ENCODE measurements at places on chromosomes 7 and 10. TPM values are rescaled to one million over a fixed set of nuclear protein-coding genes. Genes with fewer than 3 reads are reported as not detected.

- peaks cover 44% of the 10 kb centered on the region for H3K27me3 ChIP-seq
- peaks cover 5% of the 10 kb centered on the region for H3K4me1 ChIP-seq
- no peak for DNase-seq
- no peak overlapping the region for H3K4me3 ChIP-seq
- H3K36me3 ChIP-seq: no peaks in the 10 kb centered on the region
Measured at GRCh38 chr7:130276796-130277762, 10.4 kb downstream of the CPA2 start.

DNA sequence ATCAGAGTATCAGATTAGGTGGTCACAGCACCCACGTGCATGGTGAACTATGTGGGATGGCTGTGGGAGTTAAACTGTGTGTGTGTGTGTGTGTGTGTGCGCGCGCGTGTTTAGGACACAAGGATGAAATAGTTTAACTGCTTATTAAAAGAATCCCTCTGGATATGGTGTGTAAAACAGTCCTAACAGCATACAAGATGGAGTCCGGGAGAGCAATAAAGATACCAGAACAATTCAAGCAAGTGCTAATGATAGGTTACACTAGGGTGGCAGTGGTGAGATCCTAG lies 202.2 kb downstream of the IPMK start:
- no peak for DNase-seq
- peaks cover 19% of the 10 kb centered on the region for H3K27me3 ChIP-seq
- H3K4me1 ChIP-seq: no peaks in the 10 kb centered on the region
- H3K27ac ChIP-seq: no peak overlapping the region
- no peak overlapping the region for H3K4me3 ChIP-seq

DNA sequence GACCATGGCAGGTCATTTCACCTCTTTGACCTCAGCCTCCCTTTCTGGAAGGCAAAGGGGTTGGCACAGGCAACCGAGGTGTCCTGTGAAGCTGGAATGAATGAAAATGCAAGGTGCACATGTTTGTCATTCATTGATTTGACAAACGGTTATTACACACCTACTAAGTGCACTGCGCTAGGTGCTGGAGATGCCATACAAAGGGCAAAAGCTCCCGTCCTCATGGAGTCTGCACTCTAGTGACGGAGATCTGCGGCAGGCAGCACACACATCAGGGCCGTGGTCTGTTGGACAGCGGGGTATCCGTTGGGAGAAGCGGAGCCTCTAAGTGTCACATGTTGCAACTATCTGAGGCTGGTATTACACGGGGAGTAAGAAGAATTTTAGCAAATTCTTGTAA lies 44.2 kb downstream of the PRF1 start:
- no peak overlapping the region for H3K27ac ChIP-seq
- no peaks in the 10 kb centered on the region for H3K36me3 ChIP-seq
- no peak overlapping the region for H3K4me3 ChIP-seq
- no peak for DNase-seq

ICA1 gene
- 0.22 TPM for polyA plus RNA-seq

- no peaks in the 10 kb centered on the region for H3K36me3 ChIP-seq
- H3K4me3 ChIP-seq: no peak overlapping the region
- H3K27me3 ChIP-seq: no peaks in the 10 kb centered on the region
- DNase-seq: no peak
Measured at GRCh38 chr7:132386201-132386681, 190.0 kb downstream of the PLXNA4 start.

GRCh38 chr10:82278401-82279182 lies 403.6 kb downstream of the NRG3 start:
- no peak overlapping the region for H3K4me3 ChIP-seq
- H3K27me3 ChIP-seq: no peaks in the 10 kb centered on the region

- no peaks in the 10 kb centered on the region for H3K36me3 ChIP-seq
- no peaks in the 10 kb centered on the region for H3K27me3 ChIP-seq
- H3K27ac ChIP-seq: no peak overlapping the region
- no peaks in the 10 kb centered on the region for H3K4me1 ChIP-seq
- DNase-seq: no peak
- H3K4me3 ChIP-seq: no peak overlapping the region
Measured at GRCh38 chr7:44158096-44158872, 17.2 kb upstream of the MYL7 start.

DNA sequence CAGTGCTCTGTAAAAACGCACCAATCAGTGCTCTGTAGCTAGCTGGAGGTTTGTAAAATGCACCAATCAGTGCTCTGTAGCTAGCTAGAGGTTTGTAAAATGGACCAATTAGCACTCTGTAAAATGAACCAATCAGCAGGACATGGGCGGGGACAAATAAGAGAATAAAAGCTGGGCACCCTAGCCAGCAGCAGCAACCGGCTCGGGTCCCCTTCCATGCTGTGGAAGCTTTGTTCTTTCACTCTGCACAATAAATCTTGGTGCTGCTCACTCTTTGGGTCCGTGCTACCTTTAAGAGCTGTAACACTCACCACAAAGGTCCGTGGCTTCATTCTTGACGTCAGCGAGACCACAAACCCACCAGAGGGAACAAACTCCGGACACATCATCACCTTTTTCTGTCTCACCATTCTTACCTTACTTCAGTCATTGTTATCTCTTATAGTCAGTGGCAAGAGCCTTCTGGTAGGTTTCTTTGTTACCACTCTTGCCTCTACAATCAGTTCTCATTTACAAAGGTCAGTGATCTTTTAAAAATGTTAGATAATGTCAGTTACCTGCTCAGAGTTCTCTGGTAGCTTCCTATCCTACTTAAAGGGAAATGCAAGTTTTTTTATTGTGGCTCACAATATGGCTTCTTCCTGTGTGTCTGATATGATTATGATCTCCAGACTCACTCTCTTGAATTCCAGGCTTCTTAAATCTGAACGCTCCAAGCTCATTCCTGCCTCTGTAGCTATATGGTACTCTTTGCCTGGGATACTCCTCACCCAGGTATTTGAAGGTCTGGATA lies 4.5 kb downstream of the STAM start:
- peak; percentile 27 for DNase-seq
- peaks cover 53% of the 10 kb centered on the region for H3K4me1 ChIP-seq
- H3K4me3 ChIP-seq: no peak overlapping the region
- H3K27ac ChIP-seq: no peak overlapping the region
- H3K36me3 ChIP-seq: peaks cover 26% of the 10 kb centered on the region

DNA sequence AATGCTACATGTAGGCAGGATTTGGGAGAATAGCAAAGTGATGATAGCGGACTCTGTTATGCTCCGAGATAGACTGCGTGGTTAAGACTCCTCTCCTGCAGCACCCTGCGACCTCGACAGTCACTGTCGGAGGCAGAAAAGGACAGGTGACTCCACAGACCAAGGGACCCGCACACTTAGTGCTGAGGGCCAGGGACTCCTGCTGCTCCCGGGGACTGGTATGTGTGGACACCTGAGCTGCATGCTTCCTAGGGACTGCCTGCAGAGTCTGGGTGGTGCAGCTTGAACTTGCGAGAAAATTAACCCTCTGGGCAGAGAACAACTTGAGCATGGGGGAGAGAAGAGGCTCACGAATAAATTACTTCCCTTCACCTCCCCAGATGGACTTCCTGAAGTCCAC lies 407.1 kb upstream of the PFKP start:
- no peak overlapping the region for H3K4me3 ChIP-seq
- H3K27ac ChIP-seq: no peak overlapping the region
- peaks cover 9% of the 10 kb centered on the region for H3K27me3 ChIP-seq
- H3K36me3 ChIP-seq: no peaks in the 10 kb centered on the region

C10orf143 gene
- 22.6 TPM for polyA plus RNA-seq

GRCh38 chr10:34247560-34247959 lies 567.5 kb downstream of the PARD3 start:
- no peak overlapping the region for H3K4me3 ChIP-seq
- no peaks in the 10 kb centered on the region for H3K4me1 ChIP-seq
- no peak overlapping the region for H3K27ac ChIP-seq
- no peak for DNase-seq
- no peaks in the 10 kb centered on the region for H3K36me3 ChIP-seq
- H3K27me3 ChIP-seq: no peaks in the 10 kb centered on the region

DNA sequence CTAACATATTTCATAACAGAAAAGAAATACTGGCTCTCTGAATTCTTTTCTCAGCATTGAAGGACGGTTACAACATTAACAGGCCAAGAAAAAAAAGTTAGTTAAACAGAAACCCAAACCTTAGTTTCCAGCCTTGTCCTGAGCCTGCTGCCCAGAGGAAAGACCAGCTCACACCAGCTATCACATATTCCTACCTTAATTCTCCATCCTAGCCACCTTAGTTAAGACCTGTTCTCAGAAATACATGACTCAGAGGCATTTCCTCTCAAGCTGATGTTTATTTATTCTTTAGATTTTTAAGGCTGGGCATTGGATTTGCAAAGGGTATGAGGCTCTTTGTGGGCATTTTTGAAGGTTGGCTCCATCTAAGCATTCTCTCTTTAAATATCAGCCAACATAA lies 34.3 kb upstream of the ADAM12 start:
- H3K36me3 ChIP-seq: peaks cover 8% of the 10 kb centered on the region
- H3K27ac ChIP-seq: no peak overlapping the region
- H3K4me1 ChIP-seq: no peaks in the 10 kb centered on the region
- no peak for DNase-seq
- H3K4me3 ChIP-seq: no peak overlapping the region
- peaks cover 22% of the 10 kb centered on the region for H3K27me3 ChIP-seq

TFAM gene
- 67.5 TPM for polyA plus RNA-seq

DNA sequence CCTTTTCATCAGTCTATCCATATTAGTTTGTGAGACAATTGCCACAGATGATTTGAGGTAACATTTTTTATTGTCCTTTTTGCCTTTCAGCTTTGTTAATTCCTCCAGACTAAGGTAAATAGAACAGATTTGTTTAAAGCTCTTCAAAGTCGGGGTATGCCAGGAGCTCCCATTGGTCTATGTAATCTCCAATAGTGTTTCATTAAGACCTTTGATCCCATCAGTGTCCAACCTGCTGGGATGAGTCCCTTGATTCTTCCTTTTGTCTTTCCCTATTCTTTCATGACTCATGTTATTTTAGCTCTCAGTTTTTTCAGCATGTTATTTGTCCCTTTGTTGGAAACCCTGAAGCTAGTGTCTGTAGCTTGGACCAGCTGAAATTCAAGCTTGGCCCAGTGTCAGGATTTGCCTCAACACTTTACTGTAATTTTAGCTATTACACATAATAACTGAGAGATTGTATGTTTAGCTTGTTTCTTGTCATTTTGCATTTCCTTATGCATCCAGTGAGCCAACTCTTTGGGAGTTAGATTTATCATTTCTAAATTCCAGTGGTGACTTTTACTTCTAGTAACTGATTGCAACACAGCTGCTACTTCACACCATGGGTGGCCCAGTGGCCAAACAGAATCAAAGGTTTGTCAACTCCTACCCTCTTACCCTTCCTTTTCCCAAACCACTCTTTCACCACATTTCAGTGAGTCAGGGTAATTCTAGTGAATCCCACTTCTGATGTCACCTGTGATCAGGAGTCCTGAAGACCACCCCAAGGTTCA lies 15.3 kb downstream of the AGBL3 start:
- H3K36me3 ChIP-seq: peaks cover 21% of the 10 kb centered on the region
- no peaks in the 10 kb centered on the region for H3K27me3 ChIP-seq
- no peak for DNase-seq
- H3K4me1 ChIP-seq: no peaks in the 10 kb centered on the region
- no peak overlapping the region for H3K4me3 ChIP-seq

DNA sequence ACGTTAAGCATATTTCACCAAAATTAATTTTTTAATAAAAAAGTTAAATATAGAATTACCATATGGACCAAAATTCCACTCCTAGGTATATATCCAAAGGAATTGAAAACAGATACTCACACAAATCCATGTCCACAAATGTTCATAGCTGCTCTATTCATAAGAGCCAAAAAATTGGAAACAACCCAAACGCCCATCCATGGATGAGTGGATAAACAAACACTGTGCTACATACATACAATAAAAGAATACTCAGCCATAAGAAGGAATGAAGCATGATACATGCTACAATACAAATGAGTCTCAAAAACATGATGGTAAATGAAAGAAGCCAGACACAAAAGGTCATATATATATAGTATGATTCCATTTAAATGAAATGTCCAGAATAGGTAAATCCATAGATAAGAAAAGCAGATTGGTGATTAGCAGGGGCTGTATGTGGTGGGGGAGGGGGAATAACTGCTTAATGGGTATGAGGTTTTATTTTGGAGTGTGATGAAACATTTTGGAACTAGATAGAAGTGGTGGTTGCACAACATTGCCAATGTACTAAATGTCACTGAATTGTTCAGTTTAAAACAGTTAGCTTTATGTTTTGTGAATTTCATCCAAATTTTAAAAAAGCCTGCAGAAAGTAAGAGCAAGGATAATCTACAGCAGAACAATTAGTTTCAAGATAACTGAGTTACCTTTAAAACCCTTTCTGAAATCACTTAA lies 101.2 kb upstream of the EFCAB10 start:
- no peak overlapping the region for H3K4me3 ChIP-seq
- peaks cover 23% of the 10 kb centered on the region for H3K36me3 ChIP-seq
- no peak for DNase-seq

- H3K27me3 ChIP-seq: peaks cover 4% of the 10 kb centered on the region
- no peak for DNase-seq
- no peak overlapping the region for H3K27ac ChIP-seq
- no peaks in the 10 kb centered on the region for H3K36me3 ChIP-seq
- H3K4me1 ChIP-seq: no peaks in the 10 kb centered on the region
- H3K4me3 ChIP-seq: no peak overlapping the region
Measured at GRCh38 chr7:21142081-21142480, 285.8 kb upstream of the SP4 start.

- no peak for DNase-seq
- H3K4me1 ChIP-seq: peaks cover 13% of the 10 kb centered on the region
- no peak overlapping the region for H3K4me3 ChIP-seq
- no peaks in the 10 kb centered on the region for H3K27me3 ChIP-seq
- H3K36me3 ChIP-seq: peaks cover 12% of the 10 kb centered on the region
Measured at GRCh38 chr10:102702742-102703141, 11.5 kb downstream of the ARL3 start.

DNA sequence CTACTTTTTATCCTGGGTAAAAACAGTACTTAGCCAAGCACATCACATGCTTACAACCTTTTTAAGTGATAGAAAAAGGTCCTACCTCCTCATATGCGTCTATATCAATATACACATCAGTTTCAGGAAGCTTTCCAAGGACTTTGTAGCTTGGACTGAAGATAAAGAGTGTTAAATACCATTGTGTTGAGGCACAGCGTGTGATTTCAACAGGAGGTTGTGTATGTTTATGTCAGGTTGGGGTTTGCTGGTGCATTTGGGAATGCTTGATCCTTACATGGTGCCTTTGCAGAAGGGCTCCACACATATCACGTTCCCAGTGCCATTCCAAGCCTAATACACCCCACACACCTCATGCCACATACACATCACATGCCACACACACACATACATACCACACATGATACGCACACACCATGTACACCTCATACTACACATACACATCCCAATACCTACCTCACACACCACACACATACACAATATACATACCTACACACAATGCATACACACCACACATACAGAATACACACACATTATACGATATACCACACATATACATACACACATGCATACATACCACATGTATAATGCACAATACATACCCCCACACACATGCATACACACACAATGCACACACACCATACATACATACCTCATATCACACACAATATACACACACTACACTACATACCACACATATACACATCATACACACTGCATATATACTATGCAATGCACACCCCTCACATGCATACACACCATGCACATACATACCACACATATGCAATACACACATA lies 33.1 kb downstream of the PSMC2 start:
- no peak for DNase-seq
- no peaks in the 10 kb centered on the region for H3K36me3 ChIP-seq
- no peak overlapping the region for H3K27ac ChIP-seq
- no peak overlapping the region for H3K4me3 ChIP-seq

Data from naive B cell (primary cell).